ENCODE measurements at places on chromosomes 4 and X. TPM values are rescaled to one million over a fixed set of nuclear protein-coding genes. Genes with fewer than 3 reads are reported as not detected.

DNA sequence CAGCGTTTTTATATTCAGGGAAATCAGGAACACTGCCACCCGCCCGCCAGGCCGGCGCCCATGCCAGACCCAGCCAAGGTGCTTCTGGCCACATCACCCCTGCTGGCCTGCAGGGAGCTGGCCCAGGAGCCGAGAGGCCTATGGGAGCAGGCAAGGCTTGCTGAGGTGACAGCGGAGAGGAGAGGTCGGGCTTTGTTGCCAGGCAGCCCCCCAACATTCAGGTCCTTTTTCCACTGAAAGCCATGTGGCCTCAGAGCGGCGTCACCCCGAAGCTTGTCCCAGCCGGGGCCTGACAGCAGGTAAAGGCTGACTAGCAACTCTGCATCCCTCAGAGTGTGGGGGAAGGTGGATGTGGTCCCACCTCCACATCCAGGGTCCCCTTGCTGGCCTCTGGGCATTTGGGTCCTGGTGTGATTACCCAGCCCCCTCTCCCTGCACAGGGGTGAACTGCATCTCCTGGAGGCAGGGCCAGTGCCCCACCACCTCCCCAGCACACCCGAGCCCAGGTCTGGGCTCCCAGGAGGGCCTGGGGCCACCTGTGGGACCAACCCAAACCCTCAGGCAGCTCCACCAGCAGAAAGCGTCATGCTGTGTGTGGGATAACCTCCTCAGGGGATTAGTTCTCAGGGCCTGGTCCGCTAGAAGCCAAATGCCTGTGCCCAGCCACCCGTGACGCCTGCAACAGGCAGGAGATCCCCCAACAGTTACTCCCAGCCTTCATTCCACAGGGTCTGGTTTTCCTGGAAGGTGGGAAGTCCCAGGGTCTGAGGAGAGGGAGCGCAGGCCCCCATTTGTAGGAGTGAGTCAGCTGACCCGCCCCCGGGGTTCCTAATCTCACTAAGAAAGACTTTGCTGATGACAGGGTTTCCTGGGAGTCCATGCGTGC, at the start of gene PDE6B:
TSS of gene PDE6B (plus strand) at position 869 of the 886 bp plus-strand sequence. CDS start 54 bp downstream, outside the sequence.
- no peak for DNase-seq

DNA sequence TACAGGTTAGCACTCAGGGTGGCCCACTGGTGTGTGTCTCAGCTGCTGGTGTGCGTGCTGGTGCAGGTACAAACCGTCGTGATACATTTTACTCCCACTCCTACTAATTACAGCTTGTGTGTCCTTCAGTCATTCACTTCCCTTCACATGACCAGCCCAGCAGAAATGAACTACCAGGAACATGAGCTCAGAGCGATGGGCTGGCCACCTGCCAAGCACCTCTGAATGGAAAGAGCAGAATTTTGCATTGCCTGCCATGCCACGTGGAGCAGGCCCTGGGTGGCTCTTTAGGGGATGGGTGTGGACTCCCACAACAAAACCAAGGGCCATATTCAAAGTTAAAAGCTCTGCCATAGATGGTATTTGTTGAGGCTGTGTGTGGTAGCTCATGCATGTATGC, 58.9 kb upstream of the PGM2 start:
- DNase-seq, result no peak

- DNase-seq, result no peak
Measured at GRCh38 chr4:14267373-14268060, 640.0 kb upstream of the BOD1L1 start.

GRCh38 chr4:53931461-53931961, 132.9 kb downstream of the CHIC2 start:
- no peak for DNase-seq

Gene DUSP21
- not detected for polyA plus RNA-seq

DNA sequence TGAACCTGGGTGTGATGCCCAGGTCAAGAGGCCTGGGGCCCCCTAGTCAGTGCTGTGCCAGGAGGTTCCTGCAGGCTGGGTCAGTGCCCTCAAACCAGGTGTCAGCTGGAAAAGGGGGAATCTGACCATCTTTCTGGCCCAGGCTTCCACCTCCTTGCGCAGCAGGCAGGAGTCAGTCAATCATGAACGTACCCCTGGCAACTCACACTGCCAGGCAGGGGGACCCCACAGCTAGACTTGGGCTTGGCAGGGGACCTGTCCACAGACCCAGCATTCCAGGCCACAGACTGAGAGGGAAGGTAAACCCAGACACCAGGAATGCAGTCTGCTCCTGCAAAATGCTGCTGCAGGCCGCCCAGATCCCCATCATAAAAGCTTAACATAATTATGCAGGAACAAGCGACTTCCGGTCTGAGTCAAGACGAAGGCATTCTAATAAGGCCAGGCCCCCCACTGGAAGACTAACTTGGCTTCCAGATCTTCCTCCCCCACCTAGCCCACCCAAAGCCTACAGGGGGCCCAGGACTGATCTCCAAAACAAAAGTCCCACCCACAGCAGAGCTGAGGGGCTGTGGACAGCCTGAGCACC, 156.3 kb downstream of the BCOR start:
- DNase-seq, result no peak

Gene FAM47E
- polyA plus RNA-seq, result not detected

- DNase-seq, result no peak
Measured at GRCh38 chr4:113349430-113349829, 300.0 kb downstream of the ANK2 start.

- DNase-seq, result no peak
Measured at GRCh38 chr4:87855559-87855958, 22.8 kb downstream of the MEPE start.

Gene USP17L27
- polyA plus RNA-seq, result not detected

Gene IQSEC2
- polyA plus RNA-seq, result 9.1 TPM

- no peak for DNase-seq
Measured at GRCh38 chrX:15750611-15751154, 12.6 kb downstream of the CA5B start.

DNA sequence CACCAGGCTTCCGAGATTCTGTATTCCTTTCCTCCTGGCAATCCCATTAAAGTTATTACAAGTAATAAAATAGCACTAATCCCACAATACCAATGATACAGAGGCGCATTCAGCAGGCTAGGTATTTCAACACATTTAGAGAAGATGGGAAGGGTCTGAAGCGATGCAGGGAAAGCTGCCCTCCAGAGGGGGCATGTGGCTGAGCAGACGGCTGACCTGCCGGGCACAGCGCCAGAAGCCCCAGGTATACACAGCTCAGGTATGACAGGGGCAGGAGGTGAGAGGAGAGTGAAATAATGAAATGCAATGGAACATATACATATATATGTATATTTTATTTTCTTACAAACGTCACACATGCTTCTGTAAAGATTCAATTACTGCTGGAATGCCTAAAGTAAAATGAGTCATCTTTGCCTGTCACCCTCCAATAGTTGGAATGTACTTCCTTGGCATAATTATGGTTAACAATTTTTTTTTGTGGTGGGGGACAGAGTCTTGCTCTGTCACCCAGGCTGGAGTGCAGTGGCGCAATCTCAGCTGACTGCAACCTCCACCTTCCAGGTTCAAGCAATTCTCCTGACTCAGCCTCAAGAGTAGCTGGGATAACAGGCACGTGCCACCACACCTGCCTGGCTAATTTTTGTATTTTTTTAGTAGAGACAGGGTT, 21.3 kb upstream of the CDKN2AIP start:
- no peak for DNase-seq

GRCh38 chr4:87035881-87036509, 101.2 kb downstream of the AFF1 start:
- no peak for DNase-seq

Gene XAGE1A
- not detected for polyA plus RNA-seq

DNA sequence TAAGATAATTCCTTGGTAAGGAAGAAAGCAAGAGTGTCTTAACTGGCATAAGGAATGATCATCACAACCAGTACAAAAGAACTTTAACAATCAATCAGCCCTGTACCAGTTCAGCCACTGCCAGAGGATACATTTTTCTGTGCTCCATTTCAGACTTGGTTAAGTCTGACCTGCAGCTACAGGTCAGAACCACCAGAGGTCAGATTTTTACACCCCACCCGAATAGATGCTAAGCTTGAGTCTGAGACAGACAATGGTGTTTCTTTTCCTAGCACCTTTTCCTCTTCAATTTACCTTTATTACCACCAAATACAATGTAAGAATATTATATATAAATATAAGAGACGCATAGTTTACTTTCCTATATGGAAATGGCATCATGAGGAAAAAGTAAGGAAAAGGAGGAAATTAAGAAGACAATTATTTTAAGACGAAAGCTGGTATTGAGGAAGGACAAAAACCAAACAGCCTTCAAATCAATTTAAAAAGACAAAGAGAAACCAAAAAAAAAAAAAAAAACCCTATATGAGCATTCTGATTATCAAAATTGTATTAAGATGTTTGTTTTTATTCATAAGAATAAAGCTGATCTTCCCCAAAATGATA, 215.3 kb upstream of the TTC29 start:
- DNase-seq, result peak; percentile 16

- no peak for DNase-seq
Measured at GRCh38 chrX:3415011-3415410, 68.6 kb upstream of the MXRA5 start.

GRCh38 chr4:139834226-139834662, 168.6 kb downstream of the MGST2 start:
- no peak for DNase-seq

DNA sequence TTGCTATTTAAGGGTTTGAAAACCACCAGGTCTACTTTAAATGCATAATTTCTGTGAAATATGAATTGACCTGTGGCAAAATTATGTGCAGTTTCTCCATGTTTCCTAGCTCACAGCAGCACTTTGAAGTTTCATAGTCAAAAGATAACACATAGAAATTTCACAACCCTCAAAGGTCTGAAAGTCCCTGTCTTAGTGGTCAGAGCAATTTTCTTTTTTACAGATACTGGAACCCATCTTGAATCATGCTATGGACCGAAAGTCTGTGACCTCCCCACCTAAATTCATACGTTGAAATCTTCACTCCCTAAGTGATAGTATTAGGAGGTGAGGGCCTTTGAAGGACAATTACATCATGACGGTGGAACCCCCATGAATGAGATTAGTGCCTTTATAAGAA, 240.4 kb upstream of the BMP3 start:
- DNase-seq, result no peak

DNA sequence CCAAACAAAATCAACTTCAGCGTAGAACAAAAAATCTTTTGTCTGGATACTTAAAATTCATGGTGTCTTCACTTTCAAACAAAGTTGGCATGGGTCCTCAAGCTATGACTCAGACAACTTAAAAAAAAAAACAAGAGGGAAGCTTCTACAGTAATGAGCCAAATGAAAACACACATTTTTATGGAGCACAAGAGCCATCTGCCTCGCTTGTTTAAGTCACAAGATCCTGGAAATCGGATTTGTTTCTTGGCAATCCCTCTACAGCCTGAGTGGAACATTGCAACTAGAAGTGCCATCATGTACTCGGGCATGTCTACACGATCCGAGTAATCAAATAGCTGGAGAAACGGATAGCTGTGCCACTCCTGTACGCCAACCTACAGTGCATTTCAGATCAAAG, 22.6 kb downstream of the LAMP2 start:
- no peak for DNase-seq

- DNase-seq, result no peak
Measured at GRCh38 chr4:185847352-185848097, 35.5 kb upstream of the SORBS2 start.

DNA sequence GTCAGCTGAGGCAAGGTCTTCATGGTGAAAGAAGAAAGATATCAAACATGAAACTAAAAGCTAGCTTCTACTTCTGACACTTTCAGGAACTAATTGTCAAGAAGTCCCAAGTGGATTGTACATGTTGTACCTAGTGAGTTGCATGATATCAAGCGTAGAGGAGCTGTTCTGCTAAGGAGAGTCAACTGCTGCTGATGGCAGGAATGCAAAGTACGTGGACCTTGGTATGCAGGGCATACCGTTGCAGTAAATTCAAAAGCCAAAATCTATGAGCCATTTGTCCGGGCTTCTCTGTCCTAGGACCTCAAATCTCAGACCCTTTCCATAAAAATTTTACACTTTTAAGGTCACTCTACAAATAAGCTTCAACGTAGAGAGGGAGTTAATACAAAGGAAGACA, 446.2 kb downstream of the KCTD8 start:
- no peak for DNase-seq

- no peak for DNase-seq
Measured at GRCh38 chr4:176054942-176055341, 10.7 kb upstream of the WDR17 start.

Gene DMP1
- not detected for polyA plus RNA-seq

DNA sequence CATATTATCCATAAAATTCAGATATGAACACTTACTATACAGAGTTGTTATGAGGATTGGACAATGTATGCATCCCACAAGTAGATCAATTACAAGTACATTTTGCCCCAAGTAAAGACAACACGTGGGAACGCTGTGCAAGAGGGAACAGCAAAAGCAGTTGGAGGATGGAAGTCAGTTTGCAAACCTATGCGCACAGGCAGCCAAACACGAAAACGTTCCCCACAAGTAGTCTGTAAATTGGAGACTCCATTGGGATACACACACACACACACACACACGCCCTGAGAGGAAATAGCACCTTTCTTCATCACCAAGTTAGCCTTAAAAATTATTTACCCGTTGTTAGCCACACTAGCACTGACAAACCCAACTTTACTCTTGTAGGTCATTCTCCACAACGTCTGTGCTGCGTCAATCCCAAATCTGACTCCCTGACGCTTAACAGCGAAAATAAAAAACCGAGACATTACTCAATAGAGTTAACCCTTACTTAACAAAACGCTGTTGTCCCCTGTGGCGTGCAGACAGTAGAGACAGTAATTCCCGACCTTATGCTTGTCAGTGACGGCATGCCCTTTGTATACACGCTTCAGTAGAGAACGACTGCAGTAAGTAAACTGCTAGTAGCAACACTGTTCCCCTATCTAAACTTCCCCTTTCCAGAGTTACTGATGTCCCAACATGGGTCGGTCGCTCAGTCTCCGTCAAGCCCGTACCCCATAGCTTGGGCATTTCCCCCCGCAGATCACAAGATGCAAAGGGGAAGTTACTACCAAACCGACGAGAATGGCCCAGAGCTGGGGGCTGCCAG, 730 bp downstream of the MANBA start:
- no peak for DNase-seq

GRCh38 chr4:90641861-90642599, 514.8 kb downstream of the CCSER1 start:
- no peak for DNase-seq

DNA sequence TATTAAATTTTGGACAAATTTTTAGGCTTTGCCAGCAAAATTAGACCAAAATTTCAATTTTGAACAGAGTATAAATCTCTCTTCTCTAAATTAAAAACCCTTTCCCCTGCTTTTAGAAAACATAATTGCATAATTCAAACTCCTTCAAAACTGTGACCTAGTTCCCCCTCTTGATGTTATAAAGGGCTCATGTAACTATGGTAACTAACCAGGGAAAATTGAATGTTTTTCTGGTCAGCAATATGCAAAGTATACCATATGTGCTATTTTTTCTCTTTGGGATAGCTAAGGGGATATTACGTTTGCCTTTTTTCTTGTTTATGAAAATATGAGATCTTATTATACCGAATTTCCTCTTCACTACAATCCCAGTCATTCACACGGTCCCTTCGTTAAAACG, 5.1 kb upstream of the ING2 start:
- DNase-seq, result no peak

Gene CT45A9
- polyA plus RNA-seq, result not detected
